ENCODE measurements at places on chromosomes 11 and 22.

DNA sequence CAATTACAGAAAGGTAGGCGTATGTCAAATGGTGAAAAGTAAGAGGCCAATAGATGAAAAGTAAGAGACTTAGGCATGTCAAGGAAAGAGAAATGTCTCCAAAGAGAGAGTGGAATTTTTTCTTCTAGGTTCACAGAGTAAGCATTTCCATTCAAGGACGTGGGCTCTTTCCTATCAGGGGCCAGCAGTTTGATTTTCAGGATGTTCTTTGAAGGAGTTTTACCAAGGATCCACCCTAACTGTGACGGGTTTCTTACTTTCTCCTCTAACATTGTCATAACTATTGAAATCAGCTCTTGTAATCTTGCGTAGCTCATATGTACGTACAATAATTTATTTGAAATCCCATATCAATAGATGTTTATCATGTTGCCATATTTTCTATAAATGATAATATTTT is 2112.2 kb upstream of the RAG2 start:
- DNase-seq, result no peak

GRCh38 chr22:30602049-30602448 is 4.9 kb upstream of the TCN2 start:
- DNase-seq, result no peak

DNA sequence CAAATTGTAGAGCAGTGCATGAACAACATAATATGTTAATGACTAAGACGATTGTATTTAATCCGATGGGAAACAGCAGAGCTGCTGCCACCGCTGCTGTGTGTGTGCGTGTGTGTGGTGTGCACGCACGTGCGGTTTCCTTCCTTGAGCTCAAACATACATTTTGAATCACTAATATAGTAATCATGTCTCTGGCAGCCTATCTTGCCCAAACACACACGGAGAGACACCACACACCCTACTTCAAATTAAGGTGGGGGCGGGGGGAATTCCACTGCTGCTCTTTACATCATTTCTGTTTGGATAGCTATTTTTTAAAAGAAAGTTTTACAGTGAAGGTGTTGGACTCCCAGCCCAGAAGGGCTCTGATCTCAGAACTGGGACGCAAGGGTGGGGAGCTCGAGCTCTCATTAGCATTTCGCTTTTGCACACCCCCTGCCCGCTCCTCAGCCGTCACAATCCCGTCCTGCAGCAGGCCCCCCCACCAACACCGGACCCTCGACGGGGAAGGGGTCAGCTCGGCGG is 651 bp upstream of the FAM83F start:
- peak; percentile 47 for DNase-seq

- DNase-seq, result no peak
Observed at GRCh38 chr11:76453248-76453647, 8.4 kb downstream of the EMSY start.

DNA sequence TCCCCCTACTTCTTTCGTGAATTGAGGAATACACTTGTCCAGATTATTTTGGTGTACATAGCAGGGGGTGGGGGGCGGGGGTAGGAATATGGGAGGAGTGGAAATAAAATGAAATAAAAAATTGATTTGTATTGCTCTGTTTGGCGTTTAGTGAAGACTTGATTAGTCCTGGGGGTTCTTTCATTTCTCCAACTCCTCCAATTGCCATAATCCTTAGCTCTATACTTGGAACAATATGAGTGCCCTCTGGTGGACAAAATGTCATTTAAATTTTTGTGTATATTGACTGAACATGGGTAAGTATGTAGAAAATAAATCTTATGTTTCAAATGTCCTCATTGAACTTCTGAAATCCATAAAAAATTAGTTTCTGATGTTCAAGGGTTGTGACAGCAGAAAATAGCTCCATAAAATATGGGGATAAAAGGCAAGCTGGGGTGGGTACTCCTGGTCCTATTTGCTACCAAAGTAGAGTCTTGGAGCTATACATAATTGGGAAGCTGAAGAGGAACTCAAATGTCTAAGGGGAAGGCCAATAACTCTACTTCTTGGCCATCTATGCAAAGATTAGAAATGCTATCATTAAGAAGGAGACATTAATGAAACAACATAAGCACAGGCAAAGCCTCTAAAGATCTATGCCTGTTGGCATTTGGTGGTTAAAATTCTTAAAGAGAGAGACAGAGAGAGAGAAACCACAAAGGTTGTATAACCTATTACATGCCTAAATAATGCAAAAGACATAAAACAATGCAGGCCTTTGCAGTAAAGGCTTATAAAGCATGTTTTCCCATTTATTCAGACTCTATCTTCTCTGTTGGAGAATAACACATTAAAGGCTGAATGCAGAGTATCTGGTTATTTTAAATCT is 421.6 kb downstream of the METTL15 start:
- DNase-seq, result no peak

GRCh38 chr22:45421349-45422055 is 8.0 kb downstream of the RIBC2 start:
- no peak for DNase-seq

DNA sequence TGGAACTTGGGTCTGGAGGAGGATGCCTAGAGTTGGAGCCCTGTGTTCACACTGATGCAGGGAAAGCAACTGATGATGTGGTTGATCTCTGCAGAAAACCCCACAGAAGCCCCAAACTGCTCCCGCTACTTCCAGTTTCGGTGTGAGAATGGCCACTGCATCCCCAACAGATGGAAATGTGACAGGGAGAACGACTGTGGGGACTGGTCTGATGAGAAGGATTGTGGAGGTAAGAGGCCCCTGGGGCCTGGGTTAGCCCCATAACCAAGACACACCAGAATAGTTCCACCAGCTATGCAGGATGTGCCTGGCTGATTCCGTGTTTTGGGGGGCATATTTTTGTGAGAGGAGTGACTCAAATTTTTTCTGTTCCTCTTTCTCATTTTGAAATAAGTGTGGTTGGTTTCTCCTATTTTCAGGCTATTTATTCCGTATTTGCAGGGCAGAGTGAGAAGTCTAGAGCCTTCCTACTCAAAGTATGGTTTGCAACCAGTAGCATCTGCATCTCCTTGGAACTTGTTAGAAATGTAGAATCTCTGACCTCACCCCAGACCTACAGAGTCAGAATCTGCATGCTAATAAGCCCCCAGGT is 137.3 kb upstream of the SORL1-AS1 start:
- no peak for DNase-seq

DNA sequence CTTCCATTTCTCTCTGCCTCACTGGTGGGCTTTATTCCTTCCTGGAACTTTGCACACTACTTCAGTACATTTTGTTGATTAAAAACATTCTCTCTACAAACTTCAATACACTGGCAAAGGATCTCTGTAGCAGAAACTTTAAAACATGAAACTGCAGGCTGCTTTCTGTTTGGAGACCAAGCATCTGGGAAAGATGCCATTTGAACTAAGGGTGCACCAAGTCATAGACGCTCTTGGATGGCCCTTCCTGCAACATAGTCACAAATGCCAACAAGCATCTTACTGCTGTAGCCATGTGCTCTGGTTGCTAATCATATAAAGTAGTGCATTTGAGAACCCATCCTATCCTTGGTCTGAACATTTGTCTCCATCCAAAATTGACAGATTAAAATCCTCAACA is 56.4 kb downstream of the SNX19 start:
- no peak for DNase-seq

DNA sequence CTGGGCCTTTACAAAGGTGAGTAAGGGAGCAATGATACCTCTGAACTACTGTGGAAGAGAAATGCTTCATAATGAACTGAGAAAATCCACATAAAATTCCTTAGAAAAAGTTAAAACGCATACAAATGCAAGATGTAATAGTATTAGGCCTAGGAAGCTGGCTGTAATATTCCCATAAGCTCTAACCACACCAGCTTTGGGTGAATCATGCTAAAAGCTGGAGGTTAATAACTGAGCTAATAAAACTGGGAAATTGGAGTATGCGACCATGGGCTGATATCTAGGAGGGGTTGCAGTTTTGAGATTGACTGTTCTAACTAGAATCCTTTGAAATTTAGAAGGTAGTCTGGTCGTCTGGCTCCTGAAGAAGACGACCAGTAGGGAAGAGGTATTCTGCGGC is 28.6 kb upstream of the RCE1 start:
- DNase-seq, result no peak

GRCh38 chr11:122215244-122215992 is 99.4 kb upstream of the BLID start:
- peak; percentile 3 for DNase-seq

DNA sequence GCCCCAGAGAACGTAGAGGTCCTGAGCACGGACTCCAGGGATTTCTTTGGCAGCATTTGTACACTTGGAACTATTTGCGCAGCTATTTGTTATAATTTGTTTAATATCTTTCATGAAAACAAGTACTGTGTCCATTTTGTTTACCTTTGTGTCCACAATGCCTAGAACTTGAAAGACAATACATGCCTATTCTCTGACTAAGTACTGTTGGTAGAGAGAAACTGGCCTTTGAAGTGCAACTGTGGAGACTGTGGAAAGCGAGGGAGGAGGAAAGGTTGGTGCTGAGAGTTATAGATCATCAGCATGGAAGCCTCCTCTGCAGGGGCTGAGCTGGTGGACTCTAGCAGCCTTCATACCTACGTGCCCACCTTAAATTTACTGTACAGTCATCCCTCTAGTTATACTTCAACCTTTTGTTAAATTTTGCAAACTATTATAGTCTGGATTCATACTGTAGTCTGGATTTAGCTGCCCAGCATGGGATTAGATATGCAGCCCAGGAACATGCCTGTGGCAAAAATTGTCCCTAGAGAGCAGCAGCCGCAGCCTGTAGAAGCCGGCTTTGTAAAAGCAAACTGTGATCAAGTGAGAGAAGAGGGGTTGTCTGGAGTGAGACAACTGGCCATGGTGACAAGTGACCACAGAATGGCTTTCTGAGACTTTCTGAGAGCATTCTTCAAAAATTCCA is 24.2 kb upstream of the YAP1 start:
- no peak for DNase-seq

- DNase-seq, result no peak
Observed at GRCh38 chr11:110303414-110303826, 7.0 kb upstream of the RDX start.

DNA sequence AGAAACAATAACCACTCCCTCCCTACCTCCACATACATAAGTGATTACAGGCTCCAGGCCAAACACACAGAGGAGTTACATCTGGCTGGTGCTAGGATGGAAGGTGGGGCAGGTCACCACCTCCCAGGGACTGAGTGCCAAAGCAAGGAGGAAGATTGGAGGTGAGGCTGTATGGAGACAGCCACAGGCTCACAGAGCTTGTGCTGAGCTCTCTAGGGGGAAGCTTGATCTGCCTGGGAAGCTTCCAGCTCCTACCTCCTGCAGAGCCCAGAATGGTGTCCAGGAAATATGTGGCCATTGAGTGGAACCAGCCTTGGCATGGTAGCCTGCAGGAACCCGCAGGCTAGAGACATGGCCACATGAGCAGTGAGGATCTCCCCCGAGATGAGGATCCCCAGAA is 3.6 kb upstream of the MED15 start:
- no peak for DNase-seq

- no peak for DNase-seq
Observed at GRCh38 chr11:133166662-133167061, 365.6 kb downstream of the OPCML start.

GRCh38 chr11:103016031-103016430 is 60.5 kb upstream of the MMP13 start:
- DNase-seq, result no peak

DNA sequence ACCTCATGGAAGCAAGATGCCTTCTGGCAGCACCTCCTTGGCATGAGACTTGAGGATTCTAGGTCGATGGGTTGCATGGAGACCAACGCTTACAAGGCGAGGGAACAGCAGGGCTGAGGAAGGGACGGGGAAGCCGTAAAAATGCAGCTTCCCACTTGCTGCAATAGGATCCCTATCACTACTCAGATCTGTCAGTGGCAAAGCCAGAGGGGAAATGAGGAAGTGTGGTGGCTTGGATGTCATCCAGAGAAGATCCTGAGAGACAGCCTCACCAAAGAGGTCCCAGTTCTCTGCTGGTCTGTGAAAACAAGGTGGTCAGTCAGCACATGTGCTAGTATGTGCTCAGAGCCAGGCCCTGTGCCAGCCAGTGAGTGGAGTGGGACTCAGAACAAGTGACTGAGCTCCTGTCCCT is 22.2 kb downstream of the CYB5R2 start:
- DNase-seq, result no peak
